ENCODE measurements at places on chromosomes 11 and 22.

DNA sequence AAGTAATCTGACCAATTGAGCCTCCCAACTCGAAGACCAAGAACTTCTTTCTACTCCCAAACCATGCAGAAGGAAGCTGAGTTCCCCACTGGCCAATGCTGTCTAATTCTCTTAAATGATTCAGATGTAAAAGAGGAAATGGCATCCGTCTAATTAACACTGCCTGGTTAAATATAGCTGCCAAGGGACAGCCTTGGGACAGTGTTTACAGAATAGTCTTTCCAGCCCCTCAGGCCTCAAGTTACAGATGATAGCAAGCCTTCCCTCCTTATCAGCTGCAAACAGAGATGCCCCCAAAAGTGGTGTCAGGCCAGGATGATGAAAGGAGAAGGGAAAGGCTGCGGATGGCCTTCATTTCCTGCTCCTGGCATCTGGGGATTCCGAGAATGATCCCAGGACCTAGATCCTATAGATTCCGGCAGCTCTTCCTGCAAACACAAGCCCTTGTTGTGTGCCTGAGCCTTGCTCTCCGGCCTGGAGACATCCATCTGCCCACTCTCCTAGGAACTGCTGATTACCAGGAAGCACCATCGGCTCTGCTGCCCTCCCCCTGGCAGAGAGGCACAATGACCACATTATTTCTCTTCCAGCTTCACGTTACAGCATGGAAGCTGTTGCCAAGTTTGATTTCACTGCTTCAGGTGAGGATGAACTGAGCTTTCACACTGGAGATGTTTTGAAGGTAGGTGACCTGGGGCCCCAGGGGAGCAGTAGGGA, 13.5 kb upstream of the TMA7B start:
- DNase-seq = no peak

DNA sequence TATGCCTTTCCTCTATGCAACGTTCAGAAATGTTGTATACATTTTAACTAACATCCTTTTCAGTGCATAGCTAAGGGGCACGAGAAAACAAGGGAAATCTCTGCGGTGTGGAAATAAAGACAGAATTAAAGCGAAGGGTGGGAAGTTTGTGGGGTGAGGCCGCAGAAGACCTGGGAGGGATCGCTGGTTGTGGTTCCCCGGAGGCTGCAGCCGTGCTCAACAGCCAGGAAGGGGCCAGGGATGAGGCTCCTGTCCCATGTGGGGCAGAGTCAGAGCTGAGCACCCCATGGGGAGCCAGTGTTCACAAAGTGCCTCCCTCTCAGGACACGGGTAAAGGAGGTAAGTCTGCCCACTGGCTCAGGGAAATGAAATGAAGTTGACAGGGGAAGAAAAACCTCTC, 67.5 kb downstream of the MYEOV start:
- no peak for DNase-seq

DNA sequence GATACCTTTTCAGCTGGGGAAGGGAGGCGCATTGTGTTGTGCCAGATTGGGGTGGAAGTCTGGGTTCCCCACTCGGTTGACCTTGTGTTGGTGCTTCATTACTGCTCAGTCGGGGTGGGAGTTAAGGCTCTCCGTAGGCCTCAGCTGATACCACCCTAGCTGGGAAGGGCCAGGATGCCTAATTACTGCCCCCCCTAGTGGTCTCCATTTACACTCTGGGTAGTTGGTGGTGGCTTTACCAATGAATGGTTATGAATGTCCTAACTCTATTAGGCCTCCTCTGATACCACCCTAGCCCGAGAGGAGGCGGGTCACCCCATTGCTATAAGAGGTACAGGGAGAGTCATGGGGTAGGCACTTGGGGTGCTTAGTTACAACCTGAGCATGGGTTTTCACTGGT, 27.5 kb upstream of the HIKESHI start:
- DNase-seq = no peak

DNA sequence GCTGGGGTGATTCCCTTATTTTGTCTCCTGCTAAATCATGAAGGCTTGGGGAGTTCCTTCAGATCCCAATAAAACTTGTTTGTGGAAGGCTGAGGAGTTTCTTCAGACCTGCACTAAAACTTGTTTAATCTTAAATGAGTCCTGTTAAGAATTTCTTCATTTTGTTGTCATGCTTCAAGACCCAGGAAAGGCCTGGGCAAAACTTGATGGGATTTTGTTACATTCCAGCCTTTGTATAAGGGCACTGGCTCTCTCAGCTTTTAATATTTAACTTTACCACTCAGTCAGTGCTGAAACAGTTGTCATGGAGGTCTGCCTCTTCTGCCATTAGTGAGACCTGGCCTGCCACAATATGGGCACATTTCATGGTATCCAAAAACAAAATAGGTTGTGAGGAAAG, 699.0 kb downstream of the ETS1 start:
- DNase-seq = no peak

DNA sequence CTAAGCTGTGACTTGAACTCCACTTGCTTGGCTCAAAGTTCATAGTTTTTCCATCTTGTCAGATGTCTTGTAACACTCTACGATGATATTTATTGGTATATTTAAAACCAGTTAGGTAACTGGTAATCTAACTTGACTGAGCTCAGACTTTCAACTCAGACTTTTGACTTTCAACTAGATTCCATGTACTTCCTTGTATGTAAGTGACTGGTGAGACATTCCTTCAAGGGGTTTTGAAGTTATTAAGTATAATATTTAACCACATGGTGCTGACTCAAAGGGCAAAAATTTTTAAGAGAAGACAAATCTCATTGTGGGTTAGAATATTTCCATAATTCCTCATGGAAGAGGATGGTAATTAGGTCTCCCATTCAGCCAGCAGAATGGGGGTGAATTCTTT, 631.3 kb upstream of the ANO5 start:
- no peak for DNase-seq

DNA sequence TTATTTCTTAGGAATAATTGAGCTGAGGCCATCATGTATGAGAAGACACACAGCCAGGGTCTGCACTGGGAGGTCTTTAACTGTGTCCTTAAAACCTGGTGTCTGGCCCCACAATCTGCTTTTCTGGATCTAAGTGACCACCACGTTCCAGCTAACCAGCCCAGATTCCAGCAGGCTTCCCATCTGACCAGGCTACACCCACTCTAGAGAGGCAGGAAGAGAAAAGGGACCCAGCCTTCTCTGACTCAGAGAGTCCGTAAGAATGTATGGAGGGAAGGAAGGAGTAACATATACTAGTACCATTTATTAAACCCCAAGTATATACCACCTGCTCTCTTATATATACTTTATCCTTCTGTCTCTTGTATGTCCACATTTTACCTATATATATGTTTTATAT, 80.1 kb downstream of the LDLRAD3 start:
- no peak for DNase-seq

DNA sequence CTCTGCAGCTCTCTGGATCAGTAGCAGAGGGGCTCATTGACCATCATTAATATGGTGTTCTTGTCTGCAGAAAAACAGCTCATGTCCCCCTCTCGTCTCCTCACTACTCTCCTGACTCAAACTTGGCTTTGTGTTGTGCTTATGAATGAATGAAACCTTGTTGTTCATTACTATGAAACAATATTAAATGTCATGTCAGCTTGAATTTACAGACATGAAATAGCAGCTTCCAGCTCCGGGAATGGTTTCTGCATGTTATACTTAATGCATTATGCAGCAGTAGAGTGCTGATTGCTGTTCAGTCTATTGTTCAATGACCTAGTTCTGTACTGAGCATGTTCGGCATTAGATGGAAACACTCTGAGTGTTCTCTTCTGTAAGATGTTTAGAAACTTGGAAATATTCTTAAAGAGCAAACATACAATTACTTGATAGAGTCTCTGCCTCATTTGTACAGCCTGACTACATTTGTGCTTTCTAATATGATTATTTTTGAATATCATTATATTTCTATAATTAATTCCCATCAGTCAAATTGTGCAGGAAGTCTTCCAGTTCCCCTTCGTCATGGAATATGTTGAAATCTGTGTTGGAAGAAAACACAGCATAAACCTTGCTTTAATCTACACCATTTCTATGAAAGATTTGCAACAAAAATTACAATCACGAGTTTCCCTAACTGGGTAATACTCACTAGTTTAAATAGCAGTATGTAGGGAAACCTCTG, 340.4 kb downstream of the SOX6 start:
- DNase-seq = no peak

GRCh38 chr11:35387111-35387982, 32.0 kb downstream of the SLC1A2 start:
- no peak for DNase-seq

DNA sequence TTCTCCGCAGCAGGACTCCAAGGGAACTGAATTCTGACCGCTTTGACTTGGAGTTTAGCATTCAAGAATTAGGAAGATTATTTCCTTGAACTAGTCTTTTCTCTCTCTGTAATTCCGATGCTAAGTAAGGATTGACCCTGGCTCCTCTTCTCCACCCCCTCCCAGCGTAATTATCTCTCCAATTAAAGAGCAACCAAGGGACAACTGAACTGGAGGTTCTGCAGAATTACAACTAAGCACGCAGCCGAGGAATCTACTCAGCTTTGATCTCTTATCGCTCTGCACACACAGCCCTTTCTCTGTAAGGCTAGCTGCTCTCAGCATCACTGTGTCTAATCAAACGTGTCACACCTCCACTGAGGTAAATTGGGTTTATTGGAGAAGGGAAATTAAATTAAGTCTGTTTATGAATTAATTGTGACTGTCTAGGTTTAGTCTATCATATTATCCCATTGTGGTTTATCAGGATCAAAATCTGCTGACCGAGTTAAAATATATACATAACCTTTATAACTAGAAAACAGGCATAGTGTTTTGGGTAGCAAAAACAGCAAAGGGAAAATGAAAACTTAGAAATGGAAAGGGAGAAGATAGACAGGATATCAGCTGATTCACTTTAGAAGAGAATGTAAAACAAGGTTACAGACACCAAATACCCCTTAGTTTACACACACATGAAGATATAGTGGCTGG, 241.3 kb upstream of the LARGE1 start:
- DNase-seq = no peak

- no peak for DNase-seq
These were observed 68.2 kb downstream of the GALNT18 start for GRCh38 chr11:11553573-11553972.

GRCh38 chr22:48531761-48532435, 1295.8 kb downstream of the BRD1 start:
- DNase-seq = no peak

DNA sequence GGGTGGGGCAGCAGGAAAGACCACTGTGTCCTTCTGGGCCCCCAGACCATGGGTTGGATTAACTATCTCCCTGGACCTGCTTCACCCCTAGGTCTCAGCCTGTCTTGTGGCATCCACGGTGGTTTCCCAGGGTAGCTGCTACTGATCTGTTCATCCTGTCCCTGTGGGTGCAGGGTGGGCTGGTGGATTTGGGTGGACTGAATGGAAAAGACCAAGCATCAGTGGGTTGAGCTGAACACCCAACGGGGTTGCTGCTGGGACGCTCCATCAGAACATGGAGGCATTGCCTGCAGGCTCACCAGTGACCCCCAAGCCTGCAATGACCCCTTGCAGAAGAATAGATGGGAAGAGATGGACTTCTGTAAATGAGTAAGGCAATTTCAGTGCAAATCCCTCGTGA, 812.1 kb downstream of the TBC1D22A start:
- no peak for DNase-seq

DNA sequence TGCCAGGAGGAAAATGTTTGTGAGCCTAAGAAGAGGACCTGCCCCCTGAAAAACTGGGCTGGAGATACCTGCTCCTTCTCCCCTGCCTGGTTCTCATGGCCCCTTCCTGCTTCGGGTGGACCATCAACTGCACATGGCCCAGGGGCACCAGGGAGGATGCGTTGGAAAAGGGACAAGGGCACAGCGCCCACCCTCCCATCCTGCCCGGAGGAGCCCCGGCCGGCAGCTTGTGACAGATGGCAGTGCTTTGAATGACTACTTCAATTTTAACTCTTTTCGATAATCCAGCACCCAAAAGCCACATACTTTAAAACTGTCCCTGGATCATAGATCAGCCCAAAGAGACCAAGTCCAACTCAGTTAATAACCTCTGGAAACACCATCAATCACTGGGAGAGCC, 135.8 kb upstream of the NECTIN1 start:
- DNase-seq = no peak

GRCh38 chr11:43503417-43503816, 144.7 kb downstream of the TTC17 start:
- no peak for DNase-seq

- DNase-seq = no peak
These were observed 130.4 kb downstream of the HIPK3 start for GRCh38 chr11:33387581-33387980.

- DNase-seq = no peak
These were observed 23.0 kb downstream of the LARGE2 start for GRCh38 chr11:45945397-45945999.

DNA sequence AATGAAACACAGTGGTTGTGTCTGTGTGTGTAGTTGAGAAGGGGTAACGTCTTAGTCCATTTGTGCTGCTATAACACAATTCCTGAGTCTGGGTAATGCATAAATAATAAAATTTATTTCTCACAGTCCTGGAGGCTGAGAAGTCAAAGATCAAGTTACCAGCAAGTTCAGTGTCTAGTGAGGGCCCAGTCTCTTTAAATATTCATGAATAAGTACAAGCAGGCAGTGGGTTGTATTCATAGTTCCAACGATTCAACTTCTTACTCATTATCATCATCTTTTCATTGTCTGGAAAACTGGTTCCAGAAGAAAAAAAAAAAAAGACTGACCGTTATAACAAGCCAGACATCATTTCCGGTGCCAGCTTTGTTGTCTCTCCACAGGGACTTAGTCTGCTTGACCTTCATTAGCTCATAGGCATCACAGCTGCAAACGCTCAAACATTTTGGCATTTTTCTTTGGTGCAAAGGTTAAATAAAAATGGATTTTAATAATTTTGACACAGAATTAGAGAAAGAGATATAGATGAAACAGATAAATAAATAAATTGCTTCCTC, 1297.5 kb downstream of the LRRC4C start:
- no peak for DNase-seq

- DNase-seq = no peak
These were observed 592 bp upstream of the NLRX1 start for GRCh38 chr11:119167933-119168332.

- DNase-seq = peak; percentile 18
These were observed 29.4 kb upstream of the SLN start for GRCh38 chr11:107741044-107741823.

All from glomerular endothelial cell (primary cell).